ENCODE measurements at places on chromosomes 6 and 20.

GRCh38 chr20:14583413-14583812 is 246.0 kb upstream of the FLRT3 start:
- no peak for DNase-seq

- DNase-seq: no peak
Observed at GRCh38 chr6:5713519-5713918, 293.2 kb downstream of the NRN1 start.

GRCh38 chr6:26491604-26492003 is 8.5 kb upstream of the BTN1A1 start:
- no peak for DNase-seq

GRCh38 chr6:44679438-44680201 is 292.1 kb downstream of the CDC5L start:
- no peak for DNase-seq

- no peak for DNase-seq
Observed at GRCh38 chr6:155223646-155224451, 40.0 kb upstream of the CLDN20 start.

- DNase-seq: no peak
Observed at GRCh38 chr6:2449572-2449940, 204.2 kb upstream of the GMDS start.

GRCh38 chr6:140581601-140582000 is 1207.2 kb upstream of the CITED2 start:
- no peak for DNase-seq

DNA sequence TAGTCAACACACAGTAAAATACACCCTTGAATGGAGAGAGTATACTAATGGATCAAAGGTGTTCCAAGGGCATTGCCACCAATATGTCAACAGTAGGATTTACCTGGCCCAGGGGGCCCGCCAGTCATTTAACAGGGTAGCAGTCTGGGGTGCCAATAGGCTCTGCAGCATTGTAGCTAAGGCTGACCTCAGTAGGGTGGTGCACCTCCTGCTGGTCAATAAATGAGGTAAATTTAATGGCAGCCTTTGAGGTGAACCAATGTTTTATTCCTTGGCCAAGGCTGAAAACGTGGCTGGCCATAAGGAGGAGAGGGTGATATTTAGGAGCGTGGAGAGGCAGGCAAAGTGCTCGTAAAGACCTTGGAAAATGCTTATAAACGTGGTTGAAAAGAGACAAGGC is 147.2 kb downstream of the RPS12 start:
- DNase-seq: no peak

- DNase-seq: no peak
Observed at GRCh38 chr6:133502441-133503335, 261.5 kb downstream of the EYA4 start.

DNA sequence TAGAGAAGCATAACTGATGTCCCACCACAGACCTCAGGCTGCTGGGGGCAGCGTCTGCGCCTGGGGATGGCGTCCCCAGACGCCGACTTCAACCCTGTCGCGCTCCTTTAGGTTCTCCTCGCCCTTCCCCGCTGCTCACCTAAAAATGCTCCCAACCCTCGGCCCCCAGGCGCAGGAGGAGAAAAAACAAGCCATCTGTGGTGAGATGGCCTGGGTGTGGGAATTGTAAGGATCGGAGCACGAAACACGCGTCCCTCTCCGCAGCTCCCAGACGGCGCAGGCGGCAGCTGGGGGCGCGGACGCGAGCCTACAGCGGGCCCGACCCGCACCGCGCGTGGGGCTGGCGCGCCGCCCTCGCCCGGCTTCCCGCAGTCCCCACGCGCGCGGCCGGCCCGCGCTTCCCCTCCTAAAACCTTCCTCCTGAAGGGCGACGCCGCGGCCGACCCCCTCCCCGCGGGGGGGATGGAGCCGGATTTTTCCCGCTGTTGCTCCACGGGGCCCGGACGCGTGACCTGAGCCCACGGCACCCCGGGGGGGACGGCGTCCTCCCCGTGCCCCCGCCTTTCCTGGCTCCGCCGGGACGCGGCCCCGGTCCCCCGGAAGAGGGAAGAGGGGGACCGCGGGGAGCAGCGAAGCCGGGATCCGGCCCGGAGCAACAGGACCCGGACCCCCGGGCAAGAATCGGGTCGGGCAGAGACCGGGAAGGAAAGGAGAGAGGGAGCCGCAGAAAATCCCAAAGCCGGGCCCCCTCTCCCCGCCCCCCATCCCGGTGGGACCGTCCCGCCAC is 611 bp downstream of the EPB41L2 start:
- peak; percentile 19 for DNase-seq
